Activated effector memory CD4-positive, alpha-beta T cell treated with anti-CD3 and anti-CD28 coated beads, Interleukin-2, amount 50 U/mL, for 16 hours (primary cell): ENCODE measurements at places on chromosomes 7 and 10.
A peak's percentile ranks its signal among the peaks of the same experiment; 100 is the strongest.

DNA sequence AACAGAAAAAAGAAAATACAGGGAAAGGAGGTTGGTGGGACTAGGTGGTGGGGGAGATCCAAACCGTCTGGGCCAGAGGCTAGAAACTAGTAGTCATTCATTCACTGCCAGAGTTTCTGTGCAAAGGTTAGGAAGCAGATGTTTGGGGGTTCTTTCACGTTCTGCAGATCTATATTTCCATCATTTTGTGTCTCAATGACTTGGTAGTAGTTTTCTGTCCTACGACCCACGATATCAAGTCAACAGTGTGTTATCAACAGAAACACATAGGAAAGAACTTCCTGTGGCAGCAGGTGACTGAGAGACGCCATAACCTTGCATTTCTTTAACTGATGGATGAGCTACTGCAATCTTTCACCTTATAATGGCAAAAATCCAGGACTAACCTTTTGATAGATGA, 1.8 kb downstream of the CEP55 start:
- no peak for DNase-seq

DNA sequence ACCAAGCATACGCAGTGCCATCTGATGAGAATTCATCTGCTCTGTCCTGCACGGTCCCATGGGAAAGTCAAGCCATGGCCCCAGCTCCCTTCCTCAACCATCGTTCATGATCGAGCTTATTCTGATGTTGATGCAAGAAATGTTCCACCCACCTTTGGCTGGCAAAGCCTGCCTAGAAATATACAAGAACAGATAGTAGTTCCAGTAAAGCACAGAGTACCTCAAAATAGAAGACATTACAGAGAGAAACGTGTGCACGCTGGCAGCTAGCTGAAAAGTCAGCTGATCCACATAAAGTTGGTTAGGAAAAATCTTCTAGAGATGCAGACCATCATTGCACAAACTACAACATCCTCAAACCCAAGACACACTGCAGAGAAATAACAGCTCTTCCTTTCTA, 127.0 kb downstream of the PTPRN2 start:
- DNase-seq, result no peak

GRCh38 chr7:149304006-149304405, 42.0 kb downstream of the ZNF783 start:
- peak; percentile 19 for DNase-seq

DNA sequence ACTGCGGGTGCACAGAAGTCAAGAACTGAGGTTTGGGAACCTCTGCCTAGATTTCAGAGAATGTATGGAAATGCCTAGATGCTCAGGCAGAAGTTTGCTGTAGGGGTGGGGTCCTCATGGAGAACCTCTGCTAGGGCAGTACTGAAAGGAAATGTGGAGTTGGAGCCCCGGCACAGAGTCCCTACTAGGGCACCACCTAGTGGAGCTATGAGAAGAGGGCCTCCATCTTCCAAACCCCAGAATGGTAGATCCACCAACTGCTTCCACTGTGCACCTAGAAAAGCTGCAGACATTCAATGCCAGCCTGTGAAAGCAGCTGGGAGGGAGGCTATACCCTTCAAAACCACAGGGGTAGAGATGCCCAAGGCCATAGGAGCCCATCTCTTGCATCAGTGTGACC, 1336.0 kb upstream of the CELF2 start:
- no peak for DNase-seq

GRCh38 chr10:33975481-33975880, 641.0 kb upstream of the NRP1 start:
- no peak for DNase-seq

DNA sequence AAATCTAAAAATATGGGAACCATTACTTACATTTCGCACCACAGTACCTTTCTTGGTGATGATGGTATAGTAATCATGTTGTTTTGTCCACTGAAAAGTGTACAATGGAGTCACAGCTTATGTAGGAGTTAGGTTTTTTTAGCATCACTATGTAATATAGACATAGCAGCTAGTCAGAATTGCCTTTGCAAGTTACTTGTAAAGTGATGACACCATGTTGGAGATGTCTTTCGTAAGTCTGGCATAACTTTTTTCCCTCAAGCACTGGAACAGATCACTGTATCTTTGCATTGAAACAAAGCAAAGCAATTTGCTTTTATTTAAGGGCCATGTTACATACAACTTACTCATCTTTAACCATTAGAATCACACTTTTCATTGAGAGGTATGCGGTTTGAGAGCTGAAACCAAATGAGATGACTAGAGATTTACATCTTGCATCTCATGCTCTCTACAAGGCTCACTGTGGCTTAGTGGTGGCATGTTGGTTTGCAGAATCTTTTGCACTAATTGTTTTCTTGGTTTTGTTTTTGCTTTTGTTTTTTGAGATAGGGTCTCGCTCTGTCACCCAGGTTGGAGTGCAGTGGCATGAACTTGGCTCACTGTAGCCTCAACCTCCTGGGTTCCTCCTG, 18.3 kb downstream of the UBN2 start:
- no peak for DNase-seq

DNA sequence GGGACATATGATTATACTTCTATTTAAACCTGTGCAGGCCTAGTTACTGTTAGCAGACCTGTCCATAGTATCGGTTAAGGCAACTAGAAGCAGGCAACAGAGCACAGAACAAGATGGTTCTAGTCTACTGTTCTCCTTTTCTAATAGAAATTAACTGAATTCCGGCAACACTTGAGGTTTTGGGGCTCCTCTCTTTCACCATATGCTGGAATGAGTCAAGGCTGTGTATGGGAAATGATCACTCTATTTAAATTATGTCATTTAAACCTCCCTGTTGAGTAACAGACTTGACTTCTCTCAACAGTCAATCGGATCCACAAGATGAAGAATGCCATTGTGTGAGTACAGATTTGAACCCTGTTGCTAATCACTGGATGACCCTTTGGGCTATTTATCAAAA, 6.2 kb upstream of the OTUD1 start:
- no peak for DNase-seq

DNA sequence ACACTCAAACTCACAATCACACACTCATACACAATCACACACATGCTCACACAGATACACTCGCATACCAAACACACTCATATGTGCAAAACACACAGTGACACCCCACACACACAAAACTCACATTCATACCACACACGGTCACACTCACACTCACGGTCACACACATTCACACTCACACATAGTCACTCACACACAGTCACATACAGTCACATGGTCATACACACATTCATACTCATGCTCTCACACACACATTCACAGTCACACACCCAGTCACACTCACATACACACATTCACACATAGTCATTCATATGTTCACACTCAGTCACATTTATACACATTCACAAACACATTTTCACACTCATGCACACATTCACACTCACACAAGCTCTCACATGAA, 296.0 kb upstream of the RNF32 start:
- DNase-seq, result no peak

DNA sequence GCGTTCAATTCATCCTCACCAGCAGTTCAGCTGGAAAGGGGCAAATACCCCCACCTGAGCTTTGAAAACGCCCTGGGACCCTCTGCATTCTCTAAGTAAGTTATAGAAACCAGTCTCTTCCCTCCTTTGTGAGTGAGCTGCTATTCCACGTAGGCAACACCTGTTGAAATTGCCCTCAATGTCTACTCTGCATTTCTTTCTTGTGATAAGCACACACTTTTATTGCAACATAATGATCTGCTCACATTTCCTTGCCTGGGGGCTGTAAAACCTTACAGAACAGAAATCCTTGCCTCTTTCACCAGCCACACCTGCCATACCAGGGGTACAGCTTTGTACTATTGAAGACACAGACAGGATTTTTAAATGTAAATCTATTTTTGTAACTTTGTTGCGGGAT, 155.8 kb upstream of the LANCL2 start:
- DNase-seq, result no peak

- DNase-seq, result no peak
Observed at GRCh38 chr10:119444866-119445265, 97.7 kb downstream of the RGS10 start.
